ENCODE measurements at places on chromosomes 16 and 17.

- no peak for DNase-seq
These were observed 20.9 kb downstream of the ZFHX3 start for GRCh38 chr16:73026754-73027684.

DNA sequence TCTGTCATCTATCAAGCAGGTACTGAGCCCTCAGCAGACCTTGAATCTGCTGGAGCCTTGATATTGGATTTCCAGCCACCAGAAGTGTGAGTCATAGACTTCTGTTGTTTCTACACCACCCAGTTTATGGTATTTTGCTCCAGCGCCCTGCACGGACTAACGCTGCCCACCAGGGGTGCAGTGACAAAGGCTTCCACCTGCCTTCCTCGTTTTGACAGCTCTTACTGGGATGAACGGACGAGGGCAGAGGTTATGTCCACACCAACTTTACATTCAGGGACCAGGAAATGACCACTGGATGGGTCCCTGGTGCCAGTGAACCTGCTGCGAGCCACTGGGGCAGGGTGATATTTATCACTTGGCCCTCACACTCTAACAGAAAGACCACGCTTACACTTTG lies 66.6 kb upstream of the CBX4 start:
- DNase-seq: no peak

- no peak for DNase-seq
These were observed 11.4 kb downstream of the MYL4 start for GRCh38 chr17:47220531-47220999.

DNA sequence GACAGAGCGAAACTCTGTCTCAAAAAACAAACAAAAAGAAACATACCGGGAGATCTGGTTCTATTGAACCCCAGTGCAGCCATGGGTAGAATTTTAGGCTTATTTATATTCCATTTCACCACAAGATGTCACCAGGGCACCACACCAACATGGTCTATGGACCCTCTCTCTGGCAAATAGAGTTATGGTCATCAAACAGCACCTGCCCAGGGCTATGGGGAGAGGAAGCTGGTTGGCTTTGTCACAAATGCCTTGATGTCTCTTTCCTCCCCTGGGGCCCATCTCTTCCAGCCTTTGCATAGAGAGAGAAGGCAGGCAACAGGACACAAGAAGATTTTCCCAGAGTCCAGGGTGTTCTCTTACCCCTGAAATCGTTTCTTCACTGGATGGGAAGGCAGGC lies 128.4 kb downstream of the WWOX start:
- no peak for DNase-seq

- DNase-seq: no peak
These were observed 74.8 kb downstream of the RAB11FIP4 start for GRCh38 chr17:31466096-31466760.

DNA sequence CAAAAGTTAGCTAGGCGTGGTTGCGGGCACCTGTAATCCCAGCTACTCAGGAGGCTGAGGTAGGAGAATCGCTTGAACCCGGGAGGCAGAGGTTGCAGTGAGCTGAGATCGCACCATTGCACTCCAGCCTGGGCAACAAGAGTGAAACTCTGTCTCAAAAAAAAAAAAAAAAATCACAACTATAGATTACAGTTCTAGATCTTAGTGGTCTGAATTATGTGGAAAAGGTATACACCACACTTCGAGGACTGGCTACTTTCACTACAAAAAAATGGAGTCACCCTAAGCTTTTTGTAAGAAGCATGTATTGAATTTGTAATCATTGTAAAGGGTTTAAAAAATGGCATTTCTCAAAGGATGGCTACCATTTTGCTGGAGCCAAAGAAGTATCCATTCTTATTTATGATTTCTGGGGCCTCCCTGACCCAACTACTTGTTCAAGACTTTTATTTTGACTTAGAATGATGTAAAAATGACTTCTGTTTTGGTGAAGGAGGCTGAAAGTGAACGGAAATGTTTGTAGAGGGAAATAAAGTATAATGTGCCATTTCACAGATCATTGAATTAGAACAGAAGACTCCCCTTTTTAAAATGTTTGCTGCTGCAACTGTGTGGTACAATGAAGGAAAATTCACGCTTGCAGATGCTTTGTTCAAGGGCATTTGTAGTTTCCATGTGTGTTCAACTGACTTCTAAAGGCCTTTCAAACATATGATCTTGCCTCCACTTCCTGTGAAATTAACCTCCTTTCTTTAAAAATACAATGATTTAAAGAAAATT lies 37.1 kb upstream of the NOL11 start:
- DNase-seq: no peak
